ENCODE measurements at places on chromosomes 5 and 9.
A peak's percentile ranks its signal among the peaks of the same experiment; 100 is the strongest.

GRCh38 chr5:179231309-179231708, 114.0 kb downstream of the ADAMTS2 start:
- DNase-seq: no peak

- peak; percentile 3 for DNase-seq
Measured at GRCh38 chr9:17631396-17631795, 52.5 kb downstream of the SH3GL2 start.

DNA sequence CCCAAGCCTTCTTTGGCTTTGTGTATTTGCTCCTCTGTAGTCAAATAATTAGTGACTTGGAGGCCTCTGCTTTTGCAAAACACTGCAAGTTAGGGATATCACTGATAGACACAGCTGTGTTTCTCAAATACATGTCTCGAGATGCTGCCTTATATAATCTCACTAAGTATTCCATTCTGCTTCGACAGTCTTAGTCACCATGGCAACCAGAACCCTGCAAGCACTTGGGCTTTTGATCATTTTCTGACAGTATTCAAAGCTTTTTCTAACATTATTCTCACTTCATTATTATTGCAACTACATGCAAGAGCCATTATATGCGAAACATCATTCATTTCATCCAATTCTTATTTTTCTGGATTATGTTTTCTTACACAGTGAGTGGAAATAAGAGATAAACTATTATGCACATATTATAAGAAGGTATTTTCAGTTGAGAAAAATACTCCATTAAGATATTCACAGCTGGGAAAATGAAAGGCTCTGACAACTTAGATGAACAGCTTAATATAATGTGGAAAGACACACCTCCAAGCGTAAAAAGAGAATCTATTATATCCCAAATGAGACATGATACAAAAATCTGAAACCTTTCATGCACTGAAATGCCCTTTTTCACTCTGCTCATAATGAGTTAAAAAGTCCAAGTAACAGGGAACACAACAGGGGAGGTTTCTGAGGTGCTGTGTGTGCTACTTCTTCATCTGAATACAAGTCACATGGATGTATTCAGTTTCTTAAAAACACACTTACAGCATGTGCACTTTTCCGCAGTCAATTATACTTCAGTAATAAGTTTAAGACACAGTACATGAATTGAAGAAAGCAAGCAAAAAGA, 93.9 kb downstream of the SCAI start:
- peak; percentile 33 for DNase-seq

DNA sequence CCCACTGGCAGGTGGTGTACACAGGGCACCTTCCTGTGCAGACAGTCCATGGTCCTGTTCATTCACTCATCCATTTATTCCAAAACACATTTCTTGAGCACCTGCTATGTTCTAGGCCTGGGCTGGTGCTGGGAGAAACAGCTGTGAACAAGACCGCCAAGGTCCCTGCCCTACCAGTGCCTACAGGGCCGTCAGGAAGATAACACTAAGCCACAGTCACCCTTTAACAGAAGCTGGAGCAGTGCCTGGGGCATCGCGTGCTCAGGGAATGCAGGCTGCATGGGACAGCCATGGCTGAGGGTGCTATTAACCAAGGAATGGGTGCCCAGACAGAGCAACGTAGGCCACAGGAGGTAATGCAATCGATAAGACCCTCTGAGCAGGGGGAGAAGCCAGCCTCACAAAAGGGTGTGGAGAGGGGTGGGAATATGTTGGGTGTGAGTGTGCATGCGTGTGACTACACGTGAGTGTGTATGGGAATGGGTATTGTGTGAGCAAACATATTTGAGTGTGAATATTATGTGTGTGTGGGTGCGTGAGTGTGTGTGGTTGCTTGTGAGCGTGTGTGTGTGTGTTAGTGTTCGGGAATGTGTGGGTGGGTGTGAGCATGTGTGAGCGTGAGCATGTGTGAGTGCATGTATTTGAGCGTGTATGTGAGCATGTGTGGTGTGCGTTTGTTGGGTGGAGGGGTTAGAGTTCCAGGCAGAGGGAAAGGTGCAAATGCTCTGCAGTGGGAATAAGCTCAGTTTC, 19.1 kb downstream of the DUSP1 start:
- no peak for DNase-seq

- peak; percentile 32 for DNase-seq
Measured at GRCh38 chr5:129118405-129118804, 23.9 kb downstream of the ISOC1 start.

GRCh38 chr5:15249152-15249551, 250.8 kb upstream of the FBXL7 start:
- DNase-seq: peak; percentile 87

GRCh38 chr9:71144495-71144894, 23.1 kb upstream of the TRPM3 start:
- no peak for DNase-seq

DNA sequence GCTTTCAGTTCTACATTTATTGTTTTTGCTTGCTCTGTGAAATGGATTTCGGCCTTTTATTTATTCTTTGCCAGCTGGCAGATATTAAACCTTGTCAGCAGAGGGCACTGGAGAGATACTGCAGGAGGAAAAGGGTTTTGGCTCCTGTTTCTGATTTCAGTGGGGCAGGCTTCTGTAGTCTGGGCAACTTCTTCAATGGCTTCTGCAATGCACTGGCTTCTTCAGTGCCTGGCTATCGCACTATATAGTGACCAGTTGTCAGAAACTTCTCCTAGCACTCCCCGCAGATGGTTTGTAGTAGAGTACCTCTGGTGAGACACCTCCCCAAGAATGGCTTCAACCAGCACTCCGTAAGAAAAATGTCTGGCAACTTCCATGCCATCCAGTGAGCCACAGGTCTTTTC, 3.2 kb upstream of the NFX1 start:
- DNase-seq: peak; percentile 76

- DNase-seq: peak; percentile 81
Measured at GRCh38 chr5:107487056-107487542, 183.6 kb downstream of the EFNA5 start.

DNA sequence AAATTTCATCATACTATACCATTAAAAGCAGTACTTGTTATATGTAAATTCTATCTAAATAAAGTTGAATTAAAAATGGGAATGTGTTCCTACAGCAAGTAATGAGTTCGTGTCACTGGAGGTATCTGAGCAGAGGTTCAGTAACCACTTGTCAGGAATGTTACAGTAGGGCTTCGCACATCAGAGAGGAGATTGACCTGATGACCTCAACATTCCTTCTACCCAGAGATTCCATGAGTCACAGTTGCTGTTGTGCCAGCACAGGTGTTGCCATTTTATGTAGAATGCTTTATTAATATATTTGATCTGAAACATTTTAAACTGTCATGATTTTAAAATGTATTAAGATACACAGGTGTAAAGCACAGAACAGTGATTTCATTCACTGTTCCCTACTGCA, 60.3 kb downstream of the STX17 start:
- DNase-seq: peak; percentile 77

GRCh38 chr9:111730937-111731567, 63.7 kb downstream of the SHOC1 start:
- peak; percentile 88 for DNase-seq

DNA sequence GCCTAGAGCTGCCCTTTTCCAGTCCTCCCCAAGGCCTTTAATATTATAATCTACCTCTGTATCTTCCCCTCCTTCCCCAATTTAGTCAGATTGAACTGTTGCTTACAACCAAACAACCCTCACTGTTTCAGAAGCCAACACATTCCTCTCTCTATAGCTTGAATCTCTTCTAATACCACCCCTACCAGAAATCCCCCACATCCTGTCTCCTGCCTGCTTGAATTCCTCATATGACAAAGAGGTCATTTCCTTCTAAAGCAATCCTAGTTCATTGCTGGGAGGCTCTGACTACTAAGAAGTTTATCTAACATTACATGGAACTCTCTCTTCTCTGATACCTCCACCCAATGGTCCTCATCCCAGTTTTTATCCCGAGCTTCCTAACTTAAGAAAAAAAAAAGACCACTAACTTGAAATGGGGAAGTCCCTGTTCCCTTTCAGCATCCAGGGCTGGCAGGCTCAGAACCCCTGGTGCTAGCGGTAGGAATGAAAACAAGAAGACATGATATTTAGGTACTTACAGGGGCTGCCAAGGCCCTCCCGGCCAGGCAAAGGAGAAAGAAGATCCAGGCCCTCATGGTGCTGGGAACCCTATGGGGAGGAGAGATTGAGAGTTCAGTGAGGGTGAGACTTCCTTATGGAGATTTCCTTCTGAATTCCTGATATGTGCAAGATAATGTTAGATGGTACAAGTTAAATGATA, 11.0 kb downstream of the SPARC start:
- DNase-seq: peak; percentile 86

GRCh38 chr5:167814828-167815227, 476.6 kb upstream of the WWC1 start:
- DNase-seq: peak; percentile 96

Data from iris pigment epithelial cell (primary cell).